ENCODE measurements at places on chromosomes 11 and 22. TPM values are rescaled to one million over a fixed set of nuclear protein-coding genes. Genes with fewer than 3 reads are reported as not detected.

The MAP4K2 gene
- 28.4 TPM for total RNA-seq

The RELT gene
- 6.9 TPM for total RNA-seq

The PRR5 gene
- 0.47 TPM for total RNA-seq

The FIBIN gene
- total RNA-seq = not detected

The SAA1 gene
- total RNA-seq = not detected

The HEPN1 gene
- 0.09 TPM for total RNA-seq

The CD248 gene
- total RNA-seq = 1.1 TPM

The DBX1 gene
- not detected for total RNA-seq

The MYRF gene
- 4.0 TPM for total RNA-seq

The MTA2 gene
- total RNA-seq = 158 TPM

The JOSD1 gene
- 61.4 TPM for total RNA-seq

The PANX2 gene
- 0.75 TPM for total RNA-seq

The ABCG4 gene
- total RNA-seq = 0.38 TPM

The ADAMTS8 gene
- total RNA-seq = not detected

The EI24 gene
- 110 TPM for total RNA-seq

The FOLR3 gene
- not detected for total RNA-seq

The ARHGAP20 gene
- total RNA-seq = 1.1 TPM

The PI4KA gene
- total RNA-seq = 24.4 TPM

The ZW10 gene
- 19.8 TPM for total RNA-seq

The SLC5A1 gene
- not detected for total RNA-seq

The FOLH1 gene
- 0.85 TPM for total RNA-seq

The NFAM1 gene
- not detected for total RNA-seq

The CHADL gene
- total RNA-seq = 0.28 TPM

The SDHAF2 gene
- total RNA-seq = 41.4 TPM

The GAL3ST3 gene
- total RNA-seq = not detected

The XKR3 gene
- not detected for total RNA-seq

The NXPE4 gene
- not detected for total RNA-seq

The MMP13 gene
- total RNA-seq = not detected

The KCNJ1 gene
- total RNA-seq = not detected

The ACR gene
- 0.27 TPM for total RNA-seq

The HEPHL1 gene
- not detected for total RNA-seq

The LDHAL6A gene
- total RNA-seq = not detected

The FUT4 gene
- total RNA-seq = 3.0 TPM

The SERHL2 gene
- total RNA-seq = 1.3 TPM

The TRIM51 gene
- total RNA-seq = not detected

The UBQLN3 gene
- total RNA-seq = not detected

The MUC5AC gene
- not detected for total RNA-seq

The SLC15A3 gene
- 8.7 TPM for total RNA-seq

The MS4A4A gene
- total RNA-seq = not detected

The MYEOV gene
- total RNA-seq = 1.5 TPM

The ISX gene
- not detected for total RNA-seq

The RBMXL2 gene
- total RNA-seq = 0.18 TPM

The DAGLA gene
- total RNA-seq = 1.6 TPM

The IL18BP gene
- 4.9 TPM for total RNA-seq

The ABTB2 gene
- 3.7 TPM for total RNA-seq

The FGF4 gene
- total RNA-seq = not detected

The OR5B21 gene
- not detected for total RNA-seq

The MICAL2 gene
- total RNA-seq = 443 TPM

The NAALAD2 gene
- total RNA-seq = under 0.01 TPM

The RNH1 gene
- total RNA-seq = 203 TPM

The CASTOR1 gene
- 9.9 TPM for total RNA-seq

The HBD gene
- not detected for total RNA-seq

The LIPT2 gene
- 1.5 TPM for total RNA-seq

The OOSP4B gene
- not detected for total RNA-seq

The TMEM134 gene
- total RNA-seq = 22.0 TPM

The SLC25A18 gene
- not detected for total RNA-seq

Data from endothelial cell of coronary artery (primary cell).